ENCODE measurements at places on chromosomes 3 and 15.

GRCh38 chr15:57092252-57092651, 173.8 kb downstream of the TCF12 start:
- DNase-seq = no peak

- no peak for DNase-seq
Observed at GRCh38 chr3:190182418-190183043, 61.8 kb upstream of the P3H2 start.

GRCh38 chr3:152703245-152703890, 131.6 kb upstream of the P2RY1 start:
- DNase-seq = no peak

DNA sequence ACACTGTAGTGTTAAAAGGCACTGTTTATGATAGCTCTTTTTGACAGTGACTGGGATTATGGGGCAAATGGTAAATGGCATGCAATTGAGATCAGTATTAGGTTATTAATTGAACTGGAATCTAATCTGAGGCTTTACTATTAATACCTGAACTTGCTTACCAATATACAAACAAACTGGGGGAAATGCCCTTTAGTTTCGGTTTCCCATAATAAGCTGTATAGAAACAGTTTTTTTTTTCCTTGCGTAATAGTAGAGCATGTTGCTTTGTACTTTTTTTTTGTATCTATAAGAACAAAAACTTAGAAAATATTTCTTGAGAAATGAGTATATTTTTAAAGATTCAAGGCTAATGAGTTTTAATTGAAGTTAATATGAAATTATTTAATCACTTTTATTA, 95.0 kb downstream of the FNDC3B start:
- no peak for DNase-seq

- DNase-seq = no peak
Observed at GRCh38 chr3:147411815-147412241, 2.7 kb downstream of the ZIC1 start.

DNA sequence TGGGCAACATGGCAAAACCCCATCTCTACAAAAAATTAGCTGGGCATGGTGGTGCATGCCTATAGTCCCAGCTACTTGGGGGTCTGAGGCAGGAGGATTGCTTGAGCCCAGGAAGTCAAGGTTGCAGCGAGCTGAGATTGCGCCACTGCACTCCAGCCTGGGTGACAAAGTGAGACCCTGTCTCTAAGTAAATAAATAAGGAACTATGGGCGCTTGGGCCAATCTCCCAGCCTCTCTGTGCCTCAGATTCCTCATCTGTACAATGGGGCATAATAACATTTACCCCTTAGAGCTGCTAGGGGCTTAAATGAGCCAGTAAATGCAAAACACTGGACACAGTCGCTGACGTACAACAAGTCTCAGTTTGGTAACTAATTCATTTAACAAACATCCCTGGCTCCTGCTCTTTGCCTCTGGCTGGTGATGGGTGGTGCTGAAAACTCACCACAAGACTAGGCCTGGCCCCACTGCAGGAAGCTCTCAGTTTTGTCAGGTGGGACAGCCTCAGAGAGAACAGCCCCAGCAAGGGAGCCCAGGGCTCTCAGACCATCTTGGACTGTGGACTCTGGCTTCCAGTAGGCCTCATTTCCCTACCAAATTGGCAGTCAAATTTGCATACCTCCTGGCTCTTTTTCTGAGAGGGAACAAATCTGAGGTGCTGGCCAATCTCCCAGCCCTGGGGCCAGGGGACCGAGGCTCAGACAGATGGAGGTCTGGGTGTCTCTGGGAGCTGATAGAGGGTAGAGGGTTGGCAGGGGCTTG, 6.4 kb upstream of the TBC1D2B start:
- DNase-seq = no peak

DNA sequence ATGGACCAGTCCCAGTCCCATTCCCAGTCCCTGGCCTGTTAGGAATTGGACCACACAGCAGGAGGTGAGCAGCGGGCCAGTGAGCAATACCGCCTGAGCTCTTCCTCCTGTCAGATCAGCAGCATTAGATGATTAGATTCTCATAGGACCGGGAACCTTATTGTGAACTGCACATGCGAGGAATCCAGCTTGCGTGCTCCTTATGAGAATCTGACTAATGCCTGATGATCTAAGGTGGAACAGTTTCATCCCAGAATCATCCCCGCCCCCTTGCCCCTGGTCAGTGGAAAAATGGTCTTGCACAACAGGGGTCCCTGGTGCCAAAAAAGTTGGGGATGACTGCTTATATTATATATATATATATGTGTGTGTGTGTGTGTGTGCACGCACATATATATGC, 63.1 kb downstream of the IFT57 start:
- DNase-seq = no peak

- DNase-seq = no peak
Observed at GRCh38 chr3:17605032-17605431, 137.4 kb downstream of the TBC1D5 start.

DNA sequence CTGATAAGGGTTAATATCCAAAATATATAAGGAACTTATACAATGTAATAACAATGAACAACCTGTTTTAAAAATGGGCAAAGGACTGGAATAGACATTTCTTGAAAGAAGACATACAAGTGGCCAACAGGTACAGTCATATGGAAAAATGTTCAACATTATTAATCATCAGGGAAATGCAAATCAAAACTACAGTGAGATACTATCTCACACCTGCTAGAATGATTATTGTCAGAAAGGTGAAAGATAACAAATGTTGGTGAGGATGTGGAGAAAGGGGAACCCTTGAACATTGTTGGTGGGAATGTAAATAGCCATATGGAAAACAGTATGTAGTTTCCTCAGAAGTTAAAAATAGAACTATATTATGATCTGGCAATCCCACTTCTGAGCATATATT, 20.4 kb downstream of the GOLM2 start:
- DNase-seq = no peak

DNA sequence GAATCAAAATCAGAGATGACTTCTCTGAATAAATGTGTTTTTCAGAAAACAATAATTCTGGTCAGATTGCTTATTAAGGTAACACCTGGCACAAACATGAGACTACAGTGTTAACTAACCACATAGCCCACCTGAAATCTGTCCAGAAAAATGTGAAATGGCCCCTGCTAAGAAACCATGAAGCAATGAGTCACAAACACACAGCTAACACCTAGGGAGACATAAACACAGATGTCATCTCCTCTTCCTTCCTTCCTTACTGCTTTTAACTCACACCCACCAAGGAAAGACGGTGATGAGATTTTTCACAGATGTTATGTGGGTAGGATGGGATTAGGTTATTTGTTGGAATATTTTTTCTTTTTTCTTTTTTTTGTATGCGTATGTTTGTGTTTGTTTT, 315.0 kb upstream of the STAC start:
- no peak for DNase-seq

GRCh38 chr15:96053031-96053780, 277.3 kb upstream of the NR2F2 start:
- peak; percentile 86 for DNase-seq

DNA sequence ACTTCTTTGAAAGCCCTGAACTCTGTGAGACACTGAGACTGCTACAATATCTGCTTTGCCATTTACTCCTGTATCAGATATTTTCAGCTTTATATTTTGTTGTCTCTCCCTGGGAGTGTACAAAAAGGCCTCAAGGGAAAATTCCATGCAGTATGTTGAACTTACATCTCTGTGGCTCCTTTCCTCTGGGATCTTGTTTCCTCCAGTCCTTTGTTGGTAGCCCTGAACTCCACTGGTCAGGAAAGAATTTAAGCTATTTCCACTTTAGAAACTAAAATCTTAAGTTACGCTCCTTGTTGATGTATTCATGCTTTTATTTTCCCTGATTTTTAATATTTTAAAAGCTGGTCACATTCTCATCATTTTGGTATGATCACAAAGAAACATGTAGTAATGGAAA, 277.9 kb downstream of the FHIT start:
- DNase-seq = no peak

DNA sequence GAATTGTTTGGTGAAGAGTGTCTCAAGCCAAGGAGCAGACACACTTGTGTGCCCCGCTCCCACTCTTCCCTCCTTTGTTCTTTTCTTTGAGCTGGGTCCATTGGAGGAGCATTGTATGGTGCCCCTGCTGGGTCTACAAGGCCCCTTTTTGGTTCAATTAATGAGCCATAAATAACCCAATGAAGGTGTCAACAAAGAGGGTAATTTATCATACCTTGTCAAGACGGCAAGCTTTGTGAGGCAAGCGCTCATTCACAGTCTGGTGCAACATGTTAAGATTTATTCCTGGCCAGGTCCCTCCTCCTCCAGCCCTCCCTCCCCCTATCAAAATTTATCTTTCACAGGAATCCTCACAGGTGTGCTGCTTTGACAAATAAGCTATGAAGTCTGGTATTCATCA, 300.1 kb downstream of the RORA start:
- DNase-seq = no peak

GRCh38 chr15:25763331-25763751, 99.8 kb downstream of the ATP10A start:
- DNase-seq = no peak

DNA sequence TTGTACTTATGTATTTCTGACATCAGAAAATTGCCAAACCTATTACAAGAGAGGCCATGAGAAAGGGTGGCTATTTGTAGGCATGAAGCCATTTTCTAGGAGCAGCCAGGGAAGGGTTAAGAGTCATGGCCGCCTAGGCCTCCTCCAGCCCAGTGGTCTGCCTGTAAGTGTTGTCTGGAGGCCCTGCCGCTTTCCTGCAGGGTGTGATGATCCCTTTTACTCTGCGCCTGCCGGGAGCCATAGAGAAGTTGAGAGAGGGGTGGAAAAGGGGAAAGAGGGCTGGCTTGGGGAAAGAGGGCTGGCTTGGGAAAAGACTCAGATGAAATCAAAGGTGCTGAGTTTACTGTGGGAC, 29.1 kb upstream of the KCTD6 start:
- no peak for DNase-seq

DNA sequence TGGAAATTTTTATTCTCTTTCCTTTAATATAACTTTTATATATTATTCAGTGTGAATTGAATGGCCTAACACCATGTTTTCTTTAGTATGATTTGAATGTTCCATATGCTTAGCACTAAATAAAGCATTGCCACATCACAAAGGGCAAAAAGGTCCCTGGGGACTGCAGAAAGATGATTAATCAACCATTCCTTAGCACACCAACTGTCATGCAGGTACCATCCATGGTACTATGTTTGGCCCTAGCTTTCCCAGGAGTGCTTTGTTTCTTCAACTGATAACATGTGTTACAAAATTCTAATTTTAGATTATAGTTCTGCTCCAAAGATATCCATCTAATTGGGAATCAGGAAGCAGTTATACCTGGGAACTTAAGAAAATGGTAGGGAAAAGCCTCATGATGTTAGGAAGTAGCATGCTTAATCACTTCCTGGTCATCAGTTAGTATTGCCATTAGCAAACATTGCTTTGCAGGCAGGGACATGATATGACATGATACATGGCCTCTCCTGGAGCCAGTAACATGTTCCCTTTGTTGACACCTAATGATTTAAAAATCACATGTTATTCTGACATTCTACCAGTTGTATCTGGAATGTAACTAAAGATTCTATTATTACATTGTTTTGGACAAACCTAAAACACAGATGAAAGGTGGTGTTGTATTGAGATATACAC, 712.6 kb upstream of the GBE1 start:
- DNase-seq = no peak

DNA sequence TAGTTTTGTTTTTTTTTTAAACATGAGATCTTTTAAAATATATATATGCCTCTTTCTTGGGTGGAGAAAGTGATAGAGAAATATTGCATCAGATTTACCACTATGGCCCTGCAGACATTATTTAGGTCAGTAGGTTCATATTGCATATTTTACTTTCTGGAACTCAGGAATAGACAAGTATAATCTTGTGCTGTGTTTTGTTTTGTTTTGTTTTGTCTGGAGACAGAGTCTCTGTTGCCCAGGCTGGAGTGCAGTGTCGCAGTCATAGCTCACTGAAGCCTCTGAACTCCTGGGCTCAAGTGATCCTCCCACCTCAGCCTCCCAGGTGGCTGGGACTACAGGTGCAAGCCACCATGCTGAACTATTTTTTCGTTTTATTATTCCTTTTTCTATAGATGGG, 21.5 kb upstream of the DUT start:
- DNase-seq = no peak

DNA sequence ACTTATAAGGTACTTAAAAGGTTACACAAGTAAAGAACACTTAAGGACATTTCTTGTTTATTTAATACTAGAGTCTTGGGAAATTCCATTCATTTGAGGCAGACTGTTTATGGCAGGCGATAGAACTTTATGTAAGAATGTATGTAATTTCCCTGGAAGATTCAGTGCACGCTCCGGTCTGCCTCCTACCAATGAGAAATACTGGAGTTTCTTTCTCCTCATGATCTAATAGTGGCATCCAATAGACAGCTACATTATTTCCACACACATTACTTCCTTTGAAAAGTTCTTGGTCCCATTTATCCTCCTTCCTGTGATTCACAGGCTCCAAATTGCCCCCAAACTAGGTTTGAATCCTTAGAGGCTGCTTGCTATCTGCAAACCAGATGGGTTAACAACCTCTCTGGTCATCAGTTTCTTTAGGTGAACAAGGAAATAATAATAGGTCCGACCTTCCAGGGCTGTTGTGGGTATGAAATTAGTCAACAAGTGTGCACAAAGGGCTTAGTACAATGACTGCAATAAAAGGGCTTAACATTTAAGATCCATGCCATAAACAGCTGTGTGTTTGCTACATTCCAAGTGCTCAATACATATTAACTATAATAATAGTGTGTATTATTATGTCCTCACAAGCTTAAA, 30.7 kb downstream of the EIF4E3 start:
- DNase-seq = no peak

DNA sequence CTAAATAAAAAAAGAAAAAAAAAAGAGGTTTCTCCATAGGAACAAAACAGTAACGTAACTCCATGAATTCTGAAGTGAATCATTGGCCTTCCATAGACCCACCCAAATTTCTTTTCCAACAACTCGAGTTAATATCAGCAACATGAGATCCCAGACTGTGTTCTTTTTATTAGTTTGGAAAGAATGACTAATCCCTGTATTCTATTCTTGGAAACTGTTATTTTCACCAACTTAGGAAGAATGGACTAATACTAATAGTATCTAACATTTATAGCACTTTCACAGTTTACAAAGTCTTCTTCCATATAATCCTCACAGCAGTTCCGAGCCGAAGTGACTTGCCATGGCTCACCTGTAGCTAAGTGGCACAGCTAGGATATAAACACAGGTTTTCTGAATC, 72.7 kb upstream of the SLC4A7 start:
- no peak for DNase-seq

DNA sequence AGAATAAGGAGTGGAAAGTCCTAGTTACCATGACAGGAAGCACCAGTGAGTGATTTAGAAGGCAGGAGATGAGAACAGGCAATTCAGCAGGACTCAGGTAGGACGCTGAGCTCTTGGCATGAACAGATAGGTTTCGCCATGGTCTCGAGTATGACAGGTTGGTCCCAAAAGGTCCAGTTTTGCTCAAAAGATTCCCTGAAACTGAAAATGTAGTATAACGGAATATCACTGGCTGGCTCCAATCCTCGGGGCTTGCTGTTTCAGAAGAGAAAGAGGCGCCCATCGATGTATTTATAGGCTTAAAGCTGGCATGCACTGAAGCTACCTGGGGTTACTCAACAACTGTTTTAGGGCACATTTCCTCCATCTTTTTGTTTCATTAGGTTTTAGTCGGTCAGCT, 59.2 kb downstream of the SRGAP3 start:
- no peak for DNase-seq

- no peak for DNase-seq
Observed at GRCh38 chr15:73254598-73254997, 114.2 kb downstream of the HCN4 start.

Data from left ventricle myocardium superior (tissue), 1 donor.